ENCODE measurements at places on chromosomes 13 and 19.

- DNase-seq, result no peak
Measured at GRCh38 chr19:11288349-11288748, 7.6 kb upstream of the TSPAN16 start.

- no peak for DNase-seq
Measured at GRCh38 chr13:21657538-21657937, 13.3 kb upstream of the FGF9 start.

DNA sequence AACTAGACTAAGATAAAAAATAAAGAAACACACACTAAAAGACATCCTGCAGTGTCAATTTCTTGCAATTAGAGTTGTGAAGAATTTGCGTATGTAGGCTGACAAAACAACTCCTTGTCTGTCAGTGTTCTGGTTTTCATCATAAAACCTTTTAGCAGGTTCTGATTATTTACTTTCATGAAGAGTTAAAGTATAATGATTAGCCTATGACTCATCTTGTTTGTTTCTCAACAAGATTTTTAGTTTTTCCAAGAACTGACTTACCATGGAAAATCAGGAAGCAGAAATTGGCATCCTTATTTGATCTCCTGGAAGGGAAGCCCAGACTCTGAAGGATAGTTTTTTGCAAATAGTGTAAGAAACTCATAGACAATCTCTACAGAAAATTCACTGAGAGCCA is 848.7 kb upstream of the PCDH9 start:
- DNase-seq, result no peak

- no peak for DNase-seq
Measured at GRCh38 chr19:48999481-49000325, 6.0 kb downstream of the RUVBL2 start.

- DNase-seq, result no peak
Measured at GRCh38 chr19:32464279-32464678, 58.7 kb downstream of the DPY19L3 start.

GRCh38 chr13:26718146-26718545 is 42.4 kb downstream of the GPR12 start:
- DNase-seq, result no peak

DNA sequence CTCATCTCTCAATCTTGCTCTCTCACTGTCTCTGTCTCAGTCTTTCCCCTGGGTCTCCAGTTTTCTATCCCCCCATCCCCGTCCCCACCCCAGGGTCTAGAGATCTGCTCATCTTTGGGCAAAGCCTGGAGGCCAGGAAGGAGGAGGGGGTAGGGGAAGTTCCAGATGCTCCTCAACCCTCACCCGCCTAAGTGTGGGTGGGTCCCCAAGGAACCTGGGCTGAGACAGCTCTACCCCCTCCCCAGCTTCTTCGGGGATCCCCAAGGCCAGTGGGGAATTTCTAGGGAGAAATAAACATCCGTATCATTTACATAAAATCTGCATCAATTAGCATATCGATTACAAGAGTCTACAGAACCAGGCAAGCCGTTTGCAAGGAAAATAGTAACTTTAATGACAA is 31.8 kb upstream of the SEMA6B start:
- no peak for DNase-seq

DNA sequence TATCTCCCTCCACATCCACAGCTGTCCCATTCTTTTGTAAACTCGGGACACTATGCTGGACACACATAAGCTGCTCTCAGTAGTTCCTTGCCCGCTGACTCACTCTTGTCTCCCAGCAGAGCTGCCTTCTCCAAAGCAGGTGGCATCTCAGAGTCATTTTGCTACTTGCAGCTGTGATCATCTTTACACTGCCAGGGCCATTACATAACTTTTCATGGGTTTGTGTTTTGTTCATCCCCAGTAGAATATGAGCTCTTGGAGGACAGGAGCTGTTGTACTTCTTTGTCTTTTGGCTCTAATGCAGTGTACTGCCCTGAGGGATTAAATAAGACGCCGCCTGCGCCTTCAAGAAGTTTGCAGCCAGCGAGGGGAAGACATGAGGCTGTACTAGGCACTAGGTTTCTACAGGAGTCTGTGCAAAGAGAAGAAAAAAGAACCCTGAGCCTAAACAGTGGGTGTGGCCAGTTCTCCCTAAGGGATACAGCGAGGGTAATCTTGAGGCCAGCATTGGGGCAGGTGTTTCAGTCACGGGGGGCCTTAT is 40.8 kb upstream of the GPR183 start:
- no peak for DNase-seq

- no peak for DNase-seq
Measured at GRCh38 chr13:99158846-99159245, 41.8 kb upstream of the UBAC2 start.

DNA sequence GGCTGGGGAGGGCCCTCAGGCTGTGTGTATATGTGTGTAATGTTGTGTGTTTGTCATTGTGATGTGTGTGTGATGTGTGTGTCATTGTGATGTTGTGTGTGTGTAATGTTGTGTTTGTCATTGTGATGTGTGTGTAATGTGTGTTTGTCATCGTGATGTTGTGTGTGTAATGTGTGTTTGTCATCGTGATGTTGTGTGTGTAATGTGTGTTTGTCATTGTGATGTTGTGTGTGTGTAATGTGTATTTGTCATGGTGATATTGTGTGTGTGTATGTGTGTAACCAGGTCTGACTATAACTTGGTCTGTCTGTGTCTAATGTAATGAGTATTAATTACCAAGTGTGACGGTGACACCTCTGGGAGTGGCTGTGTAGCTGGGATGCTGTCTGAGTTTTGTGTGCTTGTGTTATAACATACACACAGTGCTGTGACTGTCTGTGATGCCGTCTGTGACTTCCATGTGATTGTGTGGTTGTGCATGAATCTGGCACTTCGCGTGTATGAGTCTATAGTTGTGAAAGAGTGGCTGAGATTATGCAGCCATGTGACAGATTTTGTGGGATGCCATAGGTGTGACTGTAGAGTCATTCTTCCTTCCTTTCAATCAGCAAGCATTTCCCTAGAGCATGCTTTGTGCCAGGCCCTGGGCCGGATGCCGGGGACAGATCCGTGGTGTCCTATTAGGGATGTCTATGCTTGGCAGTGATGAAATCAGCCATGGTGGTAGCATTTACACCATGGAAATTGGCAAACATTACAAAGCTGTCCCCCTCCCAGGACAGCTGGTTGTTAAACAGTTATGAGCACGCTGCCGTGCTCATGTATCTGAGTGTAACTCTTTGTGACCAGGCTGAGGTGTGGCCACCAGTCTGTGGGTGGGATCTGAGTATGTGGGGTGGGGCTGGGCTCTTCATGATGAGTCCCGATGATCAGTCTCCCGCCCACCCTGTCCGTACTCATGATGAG is 6.4 kb downstream of the TNFSF14 start:
- DNase-seq, result no peak

DNA sequence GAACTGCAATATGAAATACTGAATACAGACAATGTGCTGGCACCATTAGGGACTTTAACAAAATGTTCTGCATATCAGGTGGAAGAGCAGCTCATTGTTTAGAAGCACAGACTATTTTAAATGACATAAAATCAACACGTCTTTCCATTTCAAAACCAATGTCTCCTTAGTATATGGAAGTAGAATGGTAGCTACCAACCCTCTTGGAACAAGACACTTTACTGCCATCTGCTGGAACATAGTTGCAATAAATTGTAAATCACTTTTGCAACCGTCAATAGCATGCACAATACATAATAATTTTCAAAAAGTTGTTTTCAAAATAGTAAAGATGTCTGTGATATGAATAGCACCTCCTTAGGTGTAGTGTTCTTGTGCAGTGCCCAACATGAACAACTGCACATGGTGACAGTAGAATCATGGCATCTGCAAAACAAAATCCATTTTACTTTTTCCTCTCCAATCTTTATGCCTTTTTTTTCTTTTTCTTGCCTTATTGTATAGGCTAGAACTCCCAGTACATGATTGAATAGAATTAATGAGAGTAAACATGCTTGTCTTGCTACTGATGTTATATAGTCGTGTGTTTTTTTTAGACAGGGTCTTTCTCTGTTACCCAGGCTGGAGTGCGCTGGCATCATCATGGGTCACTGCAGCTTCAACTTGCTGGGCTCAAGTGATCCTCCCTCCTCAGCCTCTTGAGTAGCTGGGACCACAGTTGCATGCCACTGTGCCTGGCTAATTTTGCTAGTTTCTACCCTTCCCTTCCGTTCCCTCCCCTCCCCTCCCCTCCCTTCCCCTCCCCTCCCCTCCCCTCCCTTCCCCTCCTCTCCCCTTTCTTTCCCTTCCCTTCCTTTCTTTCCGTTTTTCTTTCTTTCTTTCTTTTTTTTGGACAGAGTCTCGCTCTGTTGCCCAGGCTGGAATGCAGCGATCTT is 7.8 kb upstream of the LYPD5 start:
- no peak for DNase-seq

- no peak for DNase-seq
Measured at GRCh38 chr13:45468635-45469034, 3.9 kb downstream of the COG3 start.

- DNase-seq, result no peak
Measured at GRCh38 chr19:55275851-55276719, 3.8 kb downstream of the HSPBP1 start.

DNA sequence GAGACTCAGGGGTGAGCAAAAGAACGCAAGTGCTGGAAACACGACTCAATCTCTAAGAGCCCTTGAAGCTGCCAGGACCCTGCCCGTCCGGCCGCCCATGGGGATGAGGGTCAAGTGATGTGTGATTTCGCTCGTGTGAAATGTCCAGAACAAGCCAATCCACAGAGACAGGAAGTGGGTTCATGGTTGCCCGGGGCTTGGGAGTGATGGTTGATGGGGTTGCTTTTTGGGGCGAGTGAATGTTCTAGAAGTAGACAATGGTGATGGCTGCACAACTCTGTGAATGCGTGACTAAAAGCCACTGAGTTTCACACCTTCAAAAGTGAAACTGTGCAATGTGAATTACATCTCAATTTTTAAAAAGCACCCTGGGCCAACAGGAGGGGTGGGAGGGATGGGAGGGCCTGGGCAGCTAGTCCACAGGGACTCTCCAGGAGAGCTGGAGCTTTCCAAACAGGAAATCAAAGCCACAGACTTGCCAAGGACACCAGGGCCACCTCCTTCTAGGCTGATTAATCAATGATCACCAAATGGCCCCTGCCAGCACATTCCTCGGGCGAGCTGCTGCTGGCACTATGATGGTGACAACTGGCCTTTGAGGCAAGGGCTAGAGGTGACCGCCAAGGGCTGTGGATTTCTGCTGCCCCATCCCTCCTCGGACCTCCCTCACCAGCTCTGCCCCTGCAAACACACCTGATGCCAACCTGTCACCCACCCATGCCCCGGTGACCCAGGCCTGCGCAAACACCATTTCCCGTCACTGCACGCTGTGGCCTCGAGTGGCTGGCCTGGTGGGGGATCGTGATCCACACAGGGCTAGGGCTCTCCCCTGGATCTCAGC is 14.0 kb downstream of the DPP9 start:
- DNase-seq, result no peak

DNA sequence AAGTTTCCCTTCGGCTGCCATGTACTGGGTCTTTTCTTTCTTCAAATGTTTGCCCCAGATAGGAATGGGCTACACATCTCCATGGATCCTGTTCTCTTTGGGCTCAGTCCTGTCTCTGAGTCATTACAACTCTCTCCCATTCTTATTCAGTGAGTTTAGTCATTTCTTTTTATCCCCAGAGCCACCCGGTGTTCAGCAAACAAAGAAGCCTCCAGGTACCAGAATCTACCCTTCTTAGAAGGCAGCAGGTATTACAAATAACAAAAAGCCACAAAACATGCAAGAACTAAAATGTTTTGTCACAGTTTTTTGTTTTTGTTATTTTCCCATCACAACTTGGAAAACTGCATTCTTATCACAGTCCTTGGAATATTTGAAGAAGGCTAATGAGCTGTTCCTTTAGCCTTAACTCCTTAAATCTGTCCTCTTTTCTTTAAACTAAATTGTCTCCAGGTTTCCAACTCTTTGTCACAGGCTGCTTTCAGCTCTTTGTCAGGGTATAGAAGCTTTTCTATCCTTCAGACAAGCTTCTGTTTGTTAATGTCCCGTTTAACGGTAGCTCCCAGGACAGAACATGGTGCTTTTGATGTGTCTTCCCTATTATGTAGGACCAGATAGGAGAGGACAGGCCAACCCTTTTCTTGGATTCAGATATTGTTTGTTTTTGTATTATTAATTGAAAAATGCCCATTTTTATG is 215.5 kb upstream of the HTR2A start:
- DNase-seq, result no peak

- DNase-seq, result no peak
Measured at GRCh38 chr13:111145071-111145470, 30.0 kb downstream of the ARHGEF7 start.

- no peak for DNase-seq
Measured at GRCh38 chr19:41619018-41619556, 7.8 kb downstream of the CEACAM4 start.

DNA sequence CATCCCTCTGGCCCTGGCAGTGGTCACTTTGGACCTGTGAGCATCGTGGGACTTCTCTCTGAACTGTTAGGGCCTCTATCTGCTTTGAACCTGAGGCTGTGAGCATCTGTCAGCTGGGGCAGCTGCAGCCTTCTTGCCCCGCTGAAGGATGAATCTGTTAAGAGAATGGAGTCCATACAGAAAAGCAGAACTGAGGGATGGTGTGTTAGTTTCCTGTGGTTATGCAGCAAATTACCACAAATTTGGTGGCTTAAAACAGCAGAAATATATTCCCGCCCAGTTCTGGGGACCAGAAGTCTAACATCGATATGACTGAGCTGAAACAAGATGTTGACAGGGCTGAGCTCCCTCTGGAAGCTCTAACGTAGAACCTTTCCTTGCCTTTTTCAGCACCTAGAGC is 1.6 kb upstream of the ZNF497 start:
- no peak for DNase-seq

DNA sequence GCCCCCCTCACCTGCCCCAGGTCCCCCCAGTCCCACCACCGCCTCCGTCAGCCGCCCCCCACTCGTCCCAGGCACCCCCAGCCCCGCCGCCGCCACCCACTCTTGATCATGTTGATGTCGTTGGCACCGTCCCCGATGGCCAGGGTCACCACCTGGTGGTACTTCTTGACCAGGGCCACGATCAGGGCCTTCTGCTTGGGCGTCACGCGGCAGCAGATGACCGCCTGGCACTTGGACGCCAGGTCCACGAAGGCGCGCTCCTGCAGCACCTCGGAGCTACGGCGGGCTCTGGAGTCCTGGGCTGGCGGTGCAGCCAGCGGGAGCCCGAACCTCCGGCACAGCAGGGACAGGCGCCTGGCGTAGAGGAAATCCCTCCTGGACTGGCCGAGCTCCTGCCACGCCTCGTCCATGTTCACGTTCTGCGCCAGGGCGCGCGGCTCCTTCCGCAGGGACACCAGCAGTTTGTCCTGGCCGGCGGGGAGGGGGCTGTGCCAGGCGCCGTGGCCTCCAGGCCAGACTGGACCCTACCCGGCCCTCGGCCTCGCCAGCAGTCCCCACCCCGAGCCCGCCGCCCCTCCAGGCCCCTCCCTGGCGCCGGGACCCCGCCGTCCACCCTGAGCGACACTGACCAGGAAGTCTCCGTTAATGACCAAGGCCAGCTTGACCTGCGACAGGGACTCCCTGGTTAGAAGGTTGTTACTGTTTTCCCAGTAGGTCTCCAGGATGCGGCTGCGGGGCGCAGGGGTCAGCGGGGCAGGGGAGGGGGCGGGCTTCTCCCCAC is 22.6 kb downstream of the ATP8B3 start:
- no peak for DNase-seq

GRCh38 chr13:52788011-52788410 is 48.4 kb upstream of the CNMD start:
- DNase-seq, result no peak

Measured in caudate nucleus (tissue), 63 donors.